Kidney glomerular epithelial cell (primary cell): ENCODE measurements at places on chromosomes 7 and 10.

DNA sequence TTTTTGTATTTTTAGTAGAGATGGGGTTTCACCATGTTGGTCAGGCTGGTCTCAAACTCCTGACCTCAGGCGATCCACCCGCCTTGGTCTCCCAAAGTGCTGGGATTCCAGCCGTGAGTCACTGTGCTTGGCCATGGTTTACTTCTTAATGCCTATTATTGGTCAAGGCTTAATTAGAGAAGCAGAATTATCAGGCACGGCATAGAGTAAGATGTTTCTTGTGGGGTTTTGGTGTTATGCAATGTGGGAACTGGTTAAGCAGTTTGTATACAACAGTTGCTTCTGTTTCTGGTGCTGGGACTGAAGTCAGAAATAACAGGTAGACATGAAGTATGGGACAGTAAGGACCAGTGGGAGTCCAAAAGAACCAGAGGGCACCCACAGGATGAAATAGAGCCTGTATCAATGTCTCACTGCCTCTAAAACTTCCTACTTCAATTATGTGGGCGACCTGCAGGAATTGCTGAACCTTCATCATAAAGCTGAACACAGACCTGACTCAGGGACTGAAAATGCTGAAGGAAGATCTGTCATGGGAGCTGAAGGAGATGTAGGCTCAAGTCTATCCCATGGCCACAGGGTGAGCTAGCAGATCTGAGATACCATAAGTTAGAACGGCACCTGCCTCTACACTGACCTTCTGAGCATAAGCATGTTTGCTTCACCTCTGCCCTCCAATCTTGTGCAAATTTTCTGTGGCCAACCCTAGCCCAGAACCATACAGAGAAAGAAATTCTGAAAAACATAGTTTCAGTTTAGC lies 38.3 kb upstream of the VCL start:
- peak; percentile 15 for DNase-seq

- no peak for DNase-seq
Observed at GRCh38 chr7:43557831-43558495, 24.9 kb upstream of the STK17A start.

GRCh38 chr7:27064159-27064558 lies 31.6 kb downstream of the HOXA1 start:
- peak; percentile 45 for DNase-seq

GRCh38 chr10:60910543-60910942 lies 33.4 kb downstream of the RHOBTB1 start:
- DNase-seq = no peak

- DNase-seq = no peak
Observed at GRCh38 chr10:124381011-124381611, 37.6 kb downstream of the OAT start.

- peak; percentile 25 for DNase-seq
Observed at GRCh38 chr10:34815185-34816084, at the start of gene PARD3. Gene PARD3, minus strand, starts transcription at chr10:34815296. Its CDS starts 301 bp downstream, at chr10:34814995.

DNA sequence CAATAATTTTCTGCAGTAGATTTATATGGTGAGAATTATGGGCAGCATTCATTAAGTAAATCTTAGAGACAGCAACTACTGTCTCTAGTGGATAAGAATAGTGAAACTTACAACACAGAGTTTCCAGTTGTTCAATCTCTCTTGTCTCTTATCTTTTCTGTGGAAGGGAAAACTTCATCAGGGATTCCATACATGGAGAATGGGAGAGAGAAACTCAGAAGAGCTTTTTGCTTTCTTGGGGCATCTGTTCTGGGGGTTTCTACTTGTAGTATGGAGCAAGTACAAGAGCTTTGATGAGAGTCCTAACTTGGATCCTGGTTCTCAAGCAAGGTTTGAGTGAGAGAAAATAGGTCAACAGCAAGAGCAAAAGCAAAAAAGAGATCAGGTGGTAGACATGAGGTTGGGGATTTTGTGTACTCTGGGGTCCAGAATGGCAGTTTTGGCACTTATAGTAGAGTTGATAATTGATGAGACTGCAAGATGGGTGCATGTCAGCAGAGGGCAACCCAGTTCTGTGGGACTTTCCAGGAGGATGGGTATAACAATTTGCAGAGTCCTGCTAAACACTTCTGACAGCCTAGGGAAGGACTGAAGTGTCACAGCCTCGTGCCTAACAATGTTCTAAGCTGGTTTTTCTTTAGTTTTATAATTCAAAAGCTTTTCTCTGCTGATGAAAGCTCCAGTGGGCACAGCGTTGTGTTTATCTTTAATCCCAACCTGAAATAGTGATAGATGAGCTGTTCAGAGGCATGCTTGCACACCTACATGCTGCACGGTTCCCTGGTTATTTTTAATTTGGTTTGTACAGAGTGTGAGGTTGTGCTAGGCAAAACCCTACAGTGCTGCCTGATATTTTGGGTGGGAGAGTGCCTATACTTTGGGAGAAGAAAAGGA lies 32.0 kb upstream of the STRIP2 start:
- DNase-seq = no peak

GRCh38 chr10:129520440-129521080 lies 53.5 kb downstream of the MGMT start:
- DNase-seq = no peak

DNA sequence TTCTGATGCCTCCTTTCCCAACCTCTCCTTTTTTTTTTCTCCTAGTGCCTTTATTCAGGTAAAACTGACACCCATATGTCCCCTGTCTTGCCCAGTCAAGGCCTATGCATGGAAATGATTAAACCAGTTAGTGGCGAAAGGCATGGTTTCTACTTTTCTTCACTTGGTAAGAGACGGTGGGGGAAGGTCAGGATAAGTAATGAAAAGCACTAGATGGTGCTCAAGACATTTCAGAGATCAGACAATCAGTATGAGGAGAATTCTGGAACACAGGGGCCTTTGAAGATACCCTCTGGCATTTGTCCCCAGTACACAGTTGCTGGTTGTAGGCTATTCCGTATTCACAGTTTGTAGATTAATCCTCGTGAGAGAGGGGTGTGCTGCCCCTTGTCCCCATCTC lies 121.2 kb downstream of the RTKN2 start:
- no peak for DNase-seq

DNA sequence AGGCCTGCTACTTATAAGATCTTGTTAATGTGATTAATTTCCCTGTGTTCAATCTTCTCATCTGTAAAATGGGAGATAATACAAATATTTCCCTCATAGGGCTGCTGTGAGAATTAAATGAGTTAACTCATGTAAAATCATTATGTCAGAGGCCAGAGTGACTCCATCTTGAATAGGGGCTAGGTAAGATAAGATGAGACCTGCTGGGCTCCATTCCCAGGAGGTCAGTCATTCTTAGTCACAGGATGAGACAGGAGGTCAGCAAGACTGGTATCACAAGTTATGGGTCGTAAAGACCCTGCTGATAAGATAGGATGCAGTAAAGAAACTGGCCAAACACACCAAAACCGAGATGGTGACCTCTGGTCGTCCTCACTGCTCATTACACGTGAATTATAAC lies 200.7 kb downstream of the CYP26A1 start:
- no peak for DNase-seq

- no peak for DNase-seq
Observed at GRCh38 chr7:70680743-70681468, 451.0 kb upstream of the GALNT17 start.

GRCh38 chr7:115014794-115015193 lies 92.9 kb downstream of the MDFIC start:
- no peak for DNase-seq

- no peak for DNase-seq
Observed at GRCh38 chr10:12897278-12897677, 104.2 kb downstream of the CCDC3 start.

- no peak for DNase-seq
Observed at GRCh38 chr10:22455068-22455857, 110.0 kb downstream of the SPAG6 start.

- peak; percentile 24 for DNase-seq
Observed at GRCh38 chr10:132023092-132023811, 41.5 kb upstream of the BNIP3 start.

GRCh38 chr7:146503844-146504243 lies 387.2 kb downstream of the CNTNAP2 start:
- DNase-seq = no peak

DNA sequence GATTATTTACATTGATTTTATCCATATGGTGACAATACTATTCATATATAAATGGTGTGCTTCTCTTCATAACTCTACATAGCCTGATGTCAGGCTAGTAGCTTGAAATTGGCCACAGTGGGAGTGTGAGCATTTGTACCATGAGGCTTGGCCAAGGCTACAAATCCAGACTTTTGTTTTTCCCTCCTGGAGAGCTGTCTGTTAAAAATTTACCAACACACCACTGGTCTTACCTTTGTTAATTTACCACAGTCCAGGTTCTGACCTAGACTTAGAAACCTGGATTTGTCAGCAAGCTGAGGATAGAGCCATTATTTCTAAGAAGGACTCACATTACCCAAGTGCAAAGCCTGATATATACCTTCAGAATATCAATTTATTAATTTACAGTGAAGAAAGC lies 45.5 kb upstream of the ATRNL1 start:
- no peak for DNase-seq

GRCh38 chr7:112996331-112996871 lies 90.2 kb downstream of the GPR85 start:
- no peak for DNase-seq

- no peak for DNase-seq
Observed at GRCh38 chr10:35488228-35488627, 116.9 kb upstream of the GJD4 start.

DNA sequence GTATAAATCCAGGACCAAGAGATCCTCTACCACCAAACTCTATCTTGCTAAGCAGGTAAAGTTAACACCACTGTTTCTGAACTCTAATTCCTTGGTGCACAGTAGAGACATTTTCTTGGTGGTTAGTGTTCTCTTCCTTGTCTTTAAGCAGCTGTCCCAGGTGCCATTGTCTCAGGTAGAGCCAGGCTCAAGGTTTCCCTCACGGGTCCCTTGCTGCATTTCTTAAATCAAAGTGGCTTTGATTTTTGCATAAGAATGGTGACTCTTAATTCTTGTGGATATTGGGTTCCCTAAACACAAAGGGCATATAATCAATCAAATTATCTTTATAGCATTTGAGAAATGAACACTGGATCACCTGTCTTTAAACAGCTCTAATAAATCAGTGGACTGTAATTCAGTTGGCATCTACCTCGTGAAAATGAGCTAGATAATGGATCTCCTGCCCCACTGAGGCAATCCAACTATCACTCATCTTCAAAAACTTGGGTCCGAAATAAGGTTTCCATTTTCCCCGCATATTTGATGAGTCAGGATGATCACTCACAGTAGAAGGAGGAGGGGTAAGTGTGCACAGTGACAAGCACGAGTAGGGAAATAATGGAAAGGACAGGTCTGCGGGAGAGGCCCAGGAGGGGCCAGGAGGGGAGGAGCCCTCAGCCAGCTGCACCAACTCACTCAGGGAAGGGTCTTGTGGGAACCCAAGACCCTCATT lies 2.4 kb downstream of the ABCC2 start:
- no peak for DNase-seq

DNA sequence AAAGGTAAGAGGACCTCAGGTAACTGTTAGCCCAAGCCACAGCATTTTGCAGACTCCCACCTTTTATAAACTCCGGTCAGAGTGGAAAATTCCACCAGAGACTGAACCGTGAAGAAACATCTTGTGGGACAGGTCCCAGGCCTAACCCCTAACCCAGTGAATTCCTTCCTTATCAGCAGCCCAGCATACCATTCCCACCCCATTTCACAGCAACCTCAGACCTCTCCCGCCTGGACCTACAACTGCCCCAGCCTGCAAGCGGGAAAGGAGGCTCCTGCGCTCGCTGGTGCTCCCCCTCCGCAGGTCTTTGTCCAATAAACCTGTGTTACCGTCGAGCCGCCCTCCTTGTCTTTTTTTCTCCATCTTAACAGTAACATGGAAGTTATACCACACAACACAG lies 736.6 kb downstream of the MAGI2 start:
- DNase-seq = no peak

DNA sequence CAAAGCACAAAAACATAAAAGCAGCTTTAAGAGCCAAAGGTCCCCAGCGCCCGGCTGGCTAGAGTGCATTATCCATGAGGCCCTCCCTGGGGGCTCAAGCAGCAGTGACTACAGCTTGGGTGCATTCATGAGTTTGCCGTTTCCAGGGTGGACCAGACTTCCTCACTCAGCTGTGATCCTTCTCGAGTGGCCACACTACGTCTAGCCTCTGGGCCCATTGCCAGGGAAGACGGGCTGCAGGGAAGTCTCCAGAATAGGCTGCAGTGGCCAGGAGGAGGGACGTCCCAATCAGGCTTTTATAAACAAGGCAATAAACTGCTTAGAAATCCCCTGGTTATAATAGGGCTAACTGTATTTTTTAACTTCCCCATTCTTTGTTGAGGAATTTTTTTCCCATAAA lies 89.4 kb upstream of the C1QL3 start:
- no peak for DNase-seq

- DNase-seq = no peak
Observed at GRCh38 chr10:124171561-124171960, 78.2 kb upstream of the CHST15 start.

- DNase-seq = peak; percentile 95
Observed at GRCh38 chr10:129035052-129035827, 431.8 kb upstream of the MGMT start.

- DNase-seq = no peak
Observed at GRCh38 chr10:90912854-90913479, 7.9 kb downstream of the ANKRD1 start.

DNA sequence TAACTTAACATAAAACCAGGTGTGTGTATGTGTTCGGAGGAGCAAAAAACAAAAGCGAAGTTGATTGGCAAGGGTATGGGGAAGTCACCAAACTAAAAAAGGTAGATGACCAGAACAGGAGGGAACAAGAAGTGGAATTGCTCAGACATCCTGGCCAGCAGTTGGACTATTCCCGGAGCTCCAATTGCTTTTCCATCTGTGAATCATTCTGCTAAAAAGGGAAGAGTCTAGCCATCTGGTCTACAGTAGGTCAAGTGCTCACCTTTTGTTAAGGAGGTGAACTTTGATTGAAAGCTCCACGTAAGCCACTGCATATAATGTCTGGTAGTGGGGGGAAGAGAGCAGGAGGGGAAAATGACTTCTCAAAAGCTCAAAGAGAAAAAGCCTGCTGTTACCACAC lies 50.0 kb upstream of the BET1 start:
- no peak for DNase-seq

- DNase-seq = no peak
Observed at GRCh38 chr10:97163181-97163580, 22.6 kb downstream of the SLIT1 start.

GRCh38 chr7:35467456-35467978 lies 213.6 kb upstream of the TBX20 start:
- no peak for DNase-seq

GRCh38 chr10:73480158-73480557 lies 15.7 kb downstream of the PPP3CB start:
- DNase-seq = peak; percentile 46

GRCh38 chr7:80816806-80817205 lies 102.0 kb downstream of the SEMA3C start:
- DNase-seq = no peak

DNA sequence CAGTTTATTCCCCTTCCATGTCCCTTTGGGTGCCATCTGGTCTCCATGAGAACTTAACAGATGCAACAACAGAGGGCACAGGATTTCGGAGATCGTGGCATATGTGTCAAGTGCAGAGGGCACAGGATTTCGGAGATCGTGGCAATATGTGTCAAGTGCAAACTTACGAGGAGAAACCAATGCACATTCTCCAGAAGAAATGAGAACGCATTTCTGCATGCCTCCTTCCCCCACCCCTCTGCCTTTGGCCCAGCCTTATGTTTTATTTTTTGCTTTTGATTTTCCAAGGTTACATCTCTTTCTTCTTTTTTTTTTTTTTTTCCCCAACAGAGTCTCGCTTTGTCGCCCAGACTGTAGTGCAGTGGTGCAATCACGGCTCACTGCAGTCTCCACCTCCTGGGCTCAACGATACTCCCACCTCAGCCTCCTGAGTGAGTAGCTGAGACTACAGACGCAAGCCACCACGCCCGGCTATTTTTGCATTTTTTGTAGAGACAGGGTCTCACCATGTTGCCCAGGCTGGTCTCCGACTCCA lies 586 bp upstream of the ANKRD26 start:
- DNase-seq = no peak
